Stimulated activated CD4-positive, alpha-beta T cell treated with anti-CD3 and anti-CD28 coated beads, Interleukin-2, amount 100 ng/mL, for 24 hours (primary cell): ENCODE measurements at places on chromosomes 2 and 18.

GRCh38 chr2:240869109-240869955 lies 708 bp downstream of the AGXT start:
- DNase-seq: no peak

GRCh38 chr2:218471982-218472381 lies 53.1 kb downstream of the VIL1 start:
- no peak for DNase-seq

GRCh38 chr18:55234366-55235093 lies 275.3 kb upstream of the CCDC68 start:
- DNase-seq: peak; percentile 68

DNA sequence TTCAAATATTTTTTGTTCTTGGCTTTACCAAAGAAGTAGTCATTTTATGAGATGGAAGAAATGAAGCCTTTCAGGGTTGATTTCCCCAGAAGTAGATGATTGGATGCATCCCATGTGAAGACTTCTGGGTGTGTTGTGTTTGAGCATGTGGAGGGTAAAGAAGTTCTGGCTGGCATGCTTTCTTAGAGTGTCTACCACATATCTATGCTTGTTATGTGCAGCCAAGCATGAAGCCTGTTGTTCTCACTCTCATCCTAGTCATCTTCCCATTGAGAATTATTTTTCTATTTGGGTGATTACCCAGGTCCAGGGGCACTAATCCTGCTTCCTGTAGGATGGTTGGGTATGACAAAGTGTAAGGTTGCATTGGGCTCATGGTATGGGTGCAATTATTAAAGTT lies 472.9 kb downstream of the PTPRM start:
- no peak for DNase-seq

- DNase-seq: no peak
Observed at GRCh38 chr18:8785261-8785660, 79.9 kb downstream of the MTCL1 start.

- DNase-seq: peak; percentile 78
Observed at GRCh38 chr2:240579771-240580614, 6.5 kb upstream of the CAPN10 start.

DNA sequence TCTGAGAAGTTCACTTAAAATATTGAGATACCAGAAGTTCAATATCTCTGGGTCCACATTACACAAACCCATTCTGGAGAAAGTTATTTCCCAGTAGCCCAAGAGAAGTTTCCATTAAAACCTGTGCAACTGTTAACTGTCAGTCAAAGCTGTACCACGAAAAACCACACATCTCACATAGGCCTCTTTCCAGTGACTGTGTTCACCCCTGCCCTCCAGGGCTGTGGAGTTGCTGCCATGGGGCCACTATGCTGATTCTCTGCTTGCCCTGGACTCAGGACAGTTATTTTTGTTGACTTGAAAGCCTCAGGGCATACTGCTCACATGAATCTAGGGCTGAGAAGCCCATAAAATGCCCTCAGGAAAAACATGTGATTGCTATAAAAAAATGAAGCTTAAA lies 153.8 kb downstream of the PIEZO2 start:
- DNase-seq: no peak

DNA sequence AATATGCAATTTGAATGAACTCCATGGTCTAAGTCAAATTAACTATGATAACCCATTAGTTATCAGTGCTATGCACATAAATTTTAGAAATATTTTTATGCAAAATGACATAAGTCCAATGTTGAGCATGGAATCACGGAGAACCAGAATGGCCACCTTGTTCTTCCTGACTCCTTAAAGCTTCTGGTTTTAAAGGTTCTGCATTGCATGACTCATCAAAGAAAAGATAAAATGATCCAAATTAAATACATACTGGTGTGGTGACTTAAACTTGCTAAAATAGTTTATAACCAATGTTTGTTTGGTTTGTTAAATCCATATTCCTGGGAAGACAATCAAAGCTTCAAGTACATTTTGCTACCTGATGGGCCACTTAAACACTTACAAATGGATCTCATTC lies 1146.9 kb upstream of the NRXN1 start:
- no peak for DNase-seq

DNA sequence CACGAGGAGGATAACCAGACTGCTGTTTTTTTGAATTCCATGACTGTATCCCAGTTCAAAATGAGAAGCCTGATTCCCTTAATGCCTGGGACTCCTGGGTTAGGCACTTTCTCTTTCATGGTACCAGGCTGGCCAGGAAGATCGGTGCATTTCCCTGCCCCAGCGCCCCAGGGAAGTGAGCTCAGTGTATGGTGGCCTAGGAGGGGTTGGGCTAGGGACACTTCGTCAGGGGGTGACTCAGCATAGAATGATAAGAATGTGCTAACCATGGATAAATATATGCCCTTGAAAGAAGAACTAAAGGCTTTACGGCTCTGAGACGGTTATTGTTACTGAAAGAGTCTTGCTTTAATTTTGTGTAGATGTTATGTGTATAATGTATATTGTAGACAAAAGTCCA lies 27.5 kb upstream of the FAM237A start:
- no peak for DNase-seq

- DNase-seq: no peak
Observed at GRCh38 chr18:65049586-65049985, 701.2 kb upstream of the CDH7 start.

DNA sequence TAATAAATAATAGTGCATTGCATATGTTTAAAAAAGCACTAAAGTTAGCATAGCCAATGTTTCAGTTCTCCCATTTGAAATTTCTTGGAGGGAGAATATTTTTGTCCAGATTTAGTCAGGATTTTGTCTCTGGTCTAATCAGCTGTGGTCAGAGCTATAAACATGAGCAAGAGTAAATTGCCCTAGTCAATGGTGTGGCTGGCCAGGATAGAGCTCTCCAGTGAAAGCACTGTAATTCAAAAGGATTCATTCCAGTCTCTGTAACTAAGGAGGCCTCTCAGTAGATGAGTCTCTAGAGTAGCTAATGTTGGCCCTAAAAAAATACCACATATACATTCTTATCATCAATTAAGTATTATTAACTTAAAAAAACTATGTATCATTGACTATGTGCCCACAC lies 241.6 kb downstream of the CDCA7 start:
- DNase-seq: no peak

GRCh38 chr2:242060212-242060835 lies 190.8 kb downstream of the RTP5 start:
- DNase-seq: no peak

GRCh38 chr2:36339607-36340218 lies 15.9 kb upstream of the CRIM1 start:
- no peak for DNase-seq

GRCh38 chr18:45365835-45366234 lies 249.4 kb upstream of the SLC14A2 start:
- DNase-seq: no peak

- no peak for DNase-seq
Observed at GRCh38 chr2:12050396-12050795, 304.0 kb downstream of the LPIN1 start.

- no peak for DNase-seq
Observed at GRCh38 chr18:14921031-14921430, 173.1 kb downstream of the ANKRD30B start.

DNA sequence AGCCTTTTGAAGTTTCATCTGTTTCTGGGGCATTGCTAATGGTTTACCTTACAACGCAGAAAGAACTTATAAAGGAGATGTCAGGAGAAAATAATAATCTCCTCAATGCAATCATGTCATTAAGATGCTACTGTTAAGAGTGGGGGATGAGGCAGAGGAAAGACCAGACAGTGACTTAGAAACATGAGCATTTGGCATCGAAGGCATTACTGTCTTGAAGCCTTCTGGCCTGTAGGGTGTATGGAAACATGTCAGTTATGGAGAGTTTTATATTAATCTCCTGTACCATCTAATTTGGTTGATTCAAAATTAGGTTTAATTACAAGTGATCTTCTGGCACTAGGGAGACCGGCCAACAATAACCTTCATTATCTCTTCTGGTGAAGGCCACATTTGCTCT lies 32.5 kb downstream of the CDC42EP3 start:
- no peak for DNase-seq

DNA sequence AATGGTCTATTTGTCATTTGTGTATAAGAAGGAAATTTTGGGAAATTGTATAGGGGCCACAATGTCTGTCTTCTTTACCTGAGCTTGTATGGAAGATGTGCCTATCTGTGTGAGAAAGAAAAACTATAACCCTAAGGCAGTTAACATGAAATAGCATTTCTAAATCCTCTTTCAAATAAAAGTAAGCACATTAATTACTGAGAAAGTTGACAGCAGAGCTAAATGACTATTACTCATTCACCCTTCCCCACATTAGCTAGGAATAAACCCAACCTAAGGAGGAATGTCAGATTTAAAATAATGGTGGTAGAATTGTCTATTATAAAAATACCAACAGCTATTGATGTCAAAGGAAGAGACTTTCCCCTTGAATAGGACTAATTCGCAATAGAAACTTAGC lies 56.2 kb downstream of the SLC38A11 start:
- no peak for DNase-seq
